ENCODE measurements at places on chromosomes 1 and 21. TPM values are rescaled to one million over a fixed set of nuclear protein-coding genes. Genes with fewer than 3 reads are reported as not detected.

Gene ENTREP3
- total RNA-seq, result 12.8 TPM

Gene ARHGEF16
- total RNA-seq, result 15.5 TPM

Gene WNT3A
- 0.06 TPM for total RNA-seq

Gene OR6N1
- total RNA-seq, result not detected

Gene HES2
- total RNA-seq, result 0.35 TPM

Gene EPS8L3
- total RNA-seq, result 0.41 TPM

Data from metanephros (tissue), 2 donors.